AG10803 (cell line): ENCODE measurements at places on chromosomes 2 and 18.
A peak's percentile ranks its signal among the peaks of the same experiment; 100 is the strongest.

GRCh38 chr2:148201075-148202004 is 180.4 kb downstream of the MBD5 start:
- peak; percentile 31 for DNase-seq

- no peak for DNase-seq
Observed at GRCh38 chr2:129402076-129402475, 577.4 kb upstream of the RAB6C start.

GRCh38 chr2:77488141-77488540 is 34.0 kb downstream of the LRRTM4 start:
- DNase-seq = no peak

DNA sequence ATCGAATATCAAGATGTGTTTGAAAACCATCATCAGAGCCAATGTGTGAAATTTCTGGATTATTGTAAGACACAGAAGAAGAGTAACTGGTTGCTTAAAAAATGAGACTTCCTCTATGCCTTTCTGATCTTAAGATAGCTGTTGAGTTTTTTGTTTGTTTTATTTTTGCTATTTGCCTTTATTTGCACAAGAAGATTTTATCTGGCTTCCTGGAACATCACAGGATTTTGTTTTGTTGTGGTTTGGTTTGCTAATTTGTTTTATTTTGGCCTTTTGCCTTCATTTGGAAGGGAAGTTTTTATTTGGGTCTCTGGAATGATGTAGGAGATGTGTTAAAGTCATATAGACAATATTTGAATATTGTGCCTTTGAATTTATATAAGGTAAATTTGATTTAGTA is 3.9 kb upstream of the CYTIP start:
- no peak for DNase-seq

DNA sequence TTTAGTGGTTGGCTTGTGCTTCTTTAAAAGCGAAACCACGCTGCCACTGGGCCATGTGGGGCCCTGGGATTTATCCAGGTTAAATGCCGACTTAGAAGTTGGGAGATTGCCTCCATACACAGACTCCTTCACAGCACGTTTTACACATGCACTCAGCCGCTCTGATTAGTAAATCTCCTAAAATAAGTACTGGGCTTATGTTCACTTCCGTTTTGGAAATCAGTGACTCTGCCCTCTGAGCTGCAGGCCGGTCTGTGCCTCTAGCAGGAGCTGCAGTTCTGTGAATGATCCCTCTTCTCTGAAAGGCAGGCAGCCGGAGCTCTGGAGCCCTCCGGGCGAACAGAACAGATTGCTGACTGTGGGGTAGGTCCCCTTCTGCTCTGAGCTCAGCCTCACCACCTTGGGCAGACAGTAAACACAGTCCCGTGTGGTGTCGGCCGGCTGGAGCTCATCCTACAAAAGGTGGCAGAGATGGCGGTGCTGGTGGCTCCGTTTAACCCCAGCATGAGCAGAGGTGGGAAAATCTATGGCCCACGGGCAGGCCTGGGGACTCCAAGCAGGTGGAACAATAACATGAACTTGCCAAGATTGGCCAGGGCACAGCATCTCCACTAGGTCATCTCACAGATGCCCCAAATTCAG is 9.8 kb upstream of the RAB17 start:
- DNase-seq = peak; percentile 84

DNA sequence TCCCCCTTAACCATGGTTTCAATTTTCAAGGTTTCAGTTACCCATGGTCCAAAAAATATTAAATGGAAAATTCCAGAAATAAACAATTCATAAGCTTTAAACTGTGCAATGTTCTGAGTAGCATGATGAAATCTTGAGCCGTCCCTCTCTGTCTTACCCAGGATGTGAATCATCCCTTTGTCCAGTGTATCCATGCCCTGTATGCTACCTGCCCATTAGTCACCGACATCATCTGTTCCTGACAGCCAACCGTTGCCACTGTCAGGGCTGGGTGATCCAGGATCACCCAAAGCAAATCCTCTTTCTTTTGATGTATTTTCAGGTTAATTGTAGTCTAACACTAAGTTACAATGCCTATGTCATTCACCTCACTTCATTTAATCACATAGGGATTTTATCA is 15.7 kb upstream of the OLA1 start:
- DNase-seq = peak; percentile 58

- DNase-seq = no peak
Observed at GRCh38 chr2:183604065-183604464, 479.8 kb downstream of the NUP35 start.

DNA sequence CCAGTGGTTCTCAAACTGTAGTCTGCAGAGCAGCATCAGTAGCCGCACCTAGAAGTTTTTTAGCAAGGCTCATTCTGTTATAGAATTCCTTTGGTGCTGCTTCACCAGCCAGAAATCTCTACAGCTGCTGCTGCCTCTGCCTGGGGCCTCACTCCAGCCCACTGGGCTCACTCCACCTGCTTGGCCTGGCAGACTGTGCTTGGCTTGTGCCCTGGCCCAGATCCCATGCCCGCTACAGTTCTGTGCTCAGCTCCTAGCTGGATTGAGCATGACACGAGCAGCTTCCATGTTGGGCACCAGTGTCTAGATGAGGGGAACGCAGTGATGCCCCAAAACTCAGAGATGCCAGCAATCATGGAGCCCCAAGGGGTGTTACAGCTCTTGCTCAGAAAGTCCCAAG is 22.6 kb downstream of the MAPK4 start:
- no peak for DNase-seq

DNA sequence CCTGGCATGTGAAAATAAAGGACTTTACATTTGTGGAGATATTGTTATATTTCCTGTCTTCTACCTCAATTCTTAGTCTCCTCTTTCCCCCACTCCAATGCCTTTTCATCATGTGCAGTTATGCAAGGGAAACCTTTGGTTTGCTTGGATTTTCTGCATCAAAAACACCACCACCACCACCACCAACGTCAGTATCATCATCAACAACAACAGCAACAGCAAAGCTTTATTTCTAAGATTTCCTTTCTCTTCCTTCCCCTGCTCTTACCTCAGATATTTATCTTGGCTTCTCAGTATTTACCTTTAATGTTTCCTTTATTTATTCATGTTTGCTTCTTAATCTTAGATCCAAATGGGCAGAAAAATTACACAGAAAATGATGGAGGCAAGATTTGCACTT is 26.1 kb downstream of the CXCR4 start:
- no peak for DNase-seq

DNA sequence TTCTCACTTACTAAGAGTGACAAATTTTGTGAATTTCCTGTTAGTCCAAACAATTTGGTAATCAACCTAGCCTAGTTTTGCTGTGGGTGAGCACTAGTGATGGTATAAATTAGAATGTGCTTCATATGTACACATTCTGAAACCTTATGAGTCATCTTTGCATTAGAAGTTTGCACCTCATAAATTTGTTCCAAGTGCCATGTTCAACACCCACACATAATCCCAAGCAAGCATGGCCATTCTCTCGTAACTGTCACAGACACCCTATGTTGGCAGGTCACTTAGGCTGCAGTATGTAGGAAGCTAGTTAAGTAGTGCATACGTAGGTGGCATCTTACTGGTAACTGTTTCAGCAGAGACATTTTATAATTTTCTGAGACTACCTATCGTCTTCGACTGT is 46.9 kb downstream of the NAB1 start:
- DNase-seq = no peak

DNA sequence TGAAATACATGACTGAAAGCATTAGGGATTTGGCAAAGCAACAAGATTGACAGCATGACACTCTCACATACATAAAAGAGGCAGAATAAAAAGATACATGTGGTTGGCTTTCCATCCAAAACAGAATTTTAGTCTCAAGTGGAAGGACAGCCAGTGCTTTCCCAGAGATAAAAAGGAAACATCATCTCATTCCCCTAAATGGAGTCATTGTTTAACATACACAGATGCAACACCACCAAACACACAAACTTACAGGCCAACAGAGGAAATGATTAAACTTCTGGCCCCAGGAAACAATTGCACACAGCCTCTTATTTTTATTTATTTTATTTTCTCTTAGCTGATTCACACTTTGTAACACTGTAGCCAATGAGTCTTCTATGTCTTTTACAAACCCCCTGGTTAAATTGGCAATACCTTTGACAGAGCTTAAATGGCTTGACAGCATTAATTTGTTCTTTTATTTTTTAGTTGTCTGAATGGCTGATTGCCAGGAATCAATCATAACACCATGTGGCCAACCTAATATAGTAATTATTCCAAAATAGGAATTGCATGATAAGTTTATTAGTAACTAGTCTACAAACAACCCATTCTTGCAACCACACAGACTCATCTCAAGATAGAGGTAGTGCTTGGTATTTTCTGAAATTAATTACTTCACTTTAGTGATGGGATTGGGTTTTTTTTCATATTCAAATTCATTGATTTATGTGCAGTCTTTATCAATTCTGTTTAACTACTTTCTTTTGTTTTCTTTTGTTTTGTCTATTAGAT is 190.5 kb downstream of the RND3 start:
- DNase-seq = peak; percentile 60

GRCh38 chr18:5574843-5575242 is 31.0 kb upstream of the EPB41L3 start:
- DNase-seq = no peak

- no peak for DNase-seq
Observed at GRCh38 chr2:100765481-100765880, 54.5 kb upstream of the NPAS2 start.

DNA sequence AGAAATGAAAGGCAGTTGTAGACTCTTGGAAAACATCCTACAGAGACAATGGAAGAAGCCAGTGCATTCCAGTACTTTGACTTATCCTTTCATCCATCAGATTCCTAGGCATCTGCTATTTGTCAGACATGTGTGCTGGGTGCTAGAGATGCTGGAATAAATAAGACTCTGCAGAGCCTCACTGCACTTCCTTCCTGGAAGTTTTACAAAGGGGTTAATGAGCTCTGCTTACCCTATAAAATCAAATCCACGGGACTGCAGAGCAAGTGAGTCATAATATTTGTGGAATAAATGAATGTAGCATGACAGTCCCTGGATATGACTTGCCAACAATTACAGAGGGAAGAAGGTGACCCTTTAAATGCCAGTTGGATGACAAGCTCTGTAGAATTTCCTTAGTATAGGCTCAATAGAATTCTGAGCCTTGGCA is 52.7 kb upstream of the NPAS2 start:
- DNase-seq = peak; percentile 69

- DNase-seq = no peak
Observed at GRCh38 chr18:48815179-48815515, 135.6 kb downstream of the SMAD7 start.

GRCh38 chr2:20065885-20066602 is 14.6 kb upstream of the LAPTM4A start:
- peak; percentile 42 for DNase-seq

GRCh38 chr2:113175042-113175628 is 1.4 kb downstream of the PSD4 start:
- no peak for DNase-seq

DNA sequence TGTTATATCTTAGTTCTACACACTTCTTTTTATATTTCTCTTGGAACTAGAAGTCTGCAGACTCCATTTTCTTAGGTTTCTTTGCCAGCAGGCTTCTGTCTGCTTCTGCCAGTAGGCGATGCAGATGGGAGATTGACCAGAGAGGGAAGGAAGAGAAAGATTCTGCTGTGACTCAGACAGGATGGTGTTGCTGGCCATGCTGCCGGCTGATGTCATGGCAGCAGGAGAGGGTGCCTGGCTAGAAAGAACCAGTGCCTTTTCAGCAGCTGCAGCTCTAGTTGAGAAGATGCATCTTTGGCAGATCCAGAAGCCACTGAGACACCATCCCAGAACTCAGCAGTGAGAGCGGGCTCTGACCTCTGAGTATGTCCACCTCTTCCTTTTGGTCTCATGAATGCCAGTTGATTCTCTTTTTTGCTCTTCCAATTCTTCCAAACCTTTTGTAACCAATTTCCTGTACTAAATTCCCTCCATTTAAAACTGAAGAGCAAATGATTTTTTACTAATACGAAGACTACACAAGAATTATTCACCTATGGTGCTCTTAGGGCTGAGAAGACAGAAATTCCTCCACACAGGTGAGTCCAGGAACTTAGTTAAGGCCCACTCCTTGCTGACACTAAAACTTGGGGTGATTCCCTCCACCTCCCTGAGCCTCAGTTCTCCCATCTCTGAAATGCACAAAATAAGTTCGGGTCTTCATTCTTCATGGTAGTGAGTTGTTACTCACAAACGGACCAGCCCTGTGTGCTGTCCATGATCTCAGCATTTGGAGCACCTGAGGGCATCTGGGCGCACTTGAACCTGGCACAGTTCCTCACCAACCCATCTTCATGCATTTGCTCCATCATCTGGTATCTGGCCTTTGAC is 200.7 kb downstream of the MYCN start:
- DNase-seq = no peak

GRCh38 chr2:69810550-69810949 is 18.9 kb upstream of the GMCL1 start:
- no peak for DNase-seq
